ENCODE measurements at places on chromosomes 3 and 15.

GRCh38 chr15:85312929-85313331 lies 67.5 kb upstream of the AKAP13 start:
- DNase-seq, result no peak

DNA sequence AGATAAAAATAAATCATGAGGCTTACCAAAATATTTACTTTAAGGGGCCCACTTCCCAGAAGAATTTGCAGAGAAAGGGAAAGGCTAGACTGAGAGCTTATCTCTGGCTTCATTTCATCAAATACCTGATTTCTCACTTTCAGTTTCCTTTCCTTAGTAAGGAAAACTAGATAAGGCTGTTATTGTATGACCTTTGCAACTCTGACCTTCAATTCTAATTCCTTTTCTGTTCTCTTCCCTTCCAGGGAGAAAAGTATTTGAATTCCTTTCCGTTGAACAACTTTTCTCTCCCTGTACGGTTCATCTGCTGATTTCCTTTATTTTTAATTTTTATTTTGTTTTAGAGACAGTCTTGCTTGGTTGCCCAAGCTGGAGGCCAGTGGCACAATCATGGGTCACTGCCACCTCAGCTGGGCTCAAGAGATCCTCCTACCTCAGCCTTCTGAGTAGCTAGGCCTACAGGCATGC lies 7.1 kb upstream of the PXK start:
- no peak for DNase-seq

GRCh38 chr15:92091155-92091734 lies 237.7 kb downstream of the SLCO3A1 start:
- peak; percentile 57 for DNase-seq

- DNase-seq, result no peak
Observed at GRCh38 chr3:123880998-123881561, 3.1 kb downstream of the MYLK start.

- no peak for DNase-seq
Observed at GRCh38 chr3:61803983-61804382, 242.6 kb downstream of the PTPRG start.

- DNase-seq, result no peak
Observed at GRCh38 chr3:85835857-85836440, 877.2 kb downstream of the CADM2 start.
